Natural killer cell treated with Interleukin-12 subunit alpha and Interleukin-12 subunit beta and Interleukin-15 and Interleukin-18, amount 100 ng/mL, for 72 hours (primary cell): ENCODE measurements at places on chromosomes 1 and 21. TPM values are rescaled to one million over a fixed set of nuclear protein-coding genes. Genes with fewer than 3 reads are reported as not detected.

DNA sequence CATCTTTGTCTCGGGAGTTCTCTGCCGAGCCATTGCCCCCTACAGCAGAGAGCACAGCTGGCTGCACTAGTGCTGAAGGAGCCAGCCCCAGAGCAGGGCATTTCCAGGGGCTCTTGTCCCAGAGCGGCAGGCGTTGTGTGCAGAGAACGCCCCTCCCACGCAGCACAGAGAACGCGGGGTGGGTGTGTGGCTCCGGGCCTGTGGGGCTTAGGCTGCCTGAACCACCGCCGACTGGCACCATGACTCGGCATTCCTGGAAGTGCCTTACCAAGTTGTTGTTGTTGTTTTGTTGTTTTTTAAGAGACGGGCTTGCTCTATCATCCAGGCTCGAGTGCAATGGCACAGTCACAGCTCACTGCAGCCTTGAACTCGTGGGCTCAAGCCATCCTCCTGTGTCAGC lies 15.8 kb upstream of the DIP2A start:
- no peak for DNase-seq

DNA sequence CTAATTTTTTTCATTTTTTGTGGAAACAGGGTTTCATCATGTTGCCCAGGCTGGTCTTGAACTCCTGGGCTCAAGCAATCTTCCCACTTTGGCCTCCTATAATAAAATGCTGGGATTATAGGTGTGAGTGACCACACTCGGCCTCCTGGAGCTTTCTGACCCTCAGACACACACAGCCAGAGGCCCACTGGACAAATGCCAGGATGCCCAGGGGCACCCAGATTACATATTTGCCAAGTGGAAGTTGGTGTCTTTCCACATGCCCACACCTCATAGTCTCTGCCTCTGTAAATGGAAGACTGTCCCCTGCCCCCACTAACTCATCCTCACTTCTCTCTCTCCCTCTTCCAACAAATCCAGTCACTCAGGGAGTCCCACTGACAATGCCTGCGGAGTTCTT lies 63.4 kb upstream of the LRP8 start:
- DNase-seq: no peak

- DNase-seq: no peak
These were observed 199.1 kb upstream of the TMPRSS15 start for GRCh38 chr21:18602711-18603110.

The WNT3A gene
- total RNA-seq: not detected

- DNase-seq: no peak
These were observed 81.2 kb upstream of the RAB3GAP2 start for GRCh38 chr1:220353229-220354012.

The ZMYND12 gene
- not detected for total RNA-seq

The EPHA10 gene
- total RNA-seq: not detected

The APCS gene
- not detected for total RNA-seq

DNA sequence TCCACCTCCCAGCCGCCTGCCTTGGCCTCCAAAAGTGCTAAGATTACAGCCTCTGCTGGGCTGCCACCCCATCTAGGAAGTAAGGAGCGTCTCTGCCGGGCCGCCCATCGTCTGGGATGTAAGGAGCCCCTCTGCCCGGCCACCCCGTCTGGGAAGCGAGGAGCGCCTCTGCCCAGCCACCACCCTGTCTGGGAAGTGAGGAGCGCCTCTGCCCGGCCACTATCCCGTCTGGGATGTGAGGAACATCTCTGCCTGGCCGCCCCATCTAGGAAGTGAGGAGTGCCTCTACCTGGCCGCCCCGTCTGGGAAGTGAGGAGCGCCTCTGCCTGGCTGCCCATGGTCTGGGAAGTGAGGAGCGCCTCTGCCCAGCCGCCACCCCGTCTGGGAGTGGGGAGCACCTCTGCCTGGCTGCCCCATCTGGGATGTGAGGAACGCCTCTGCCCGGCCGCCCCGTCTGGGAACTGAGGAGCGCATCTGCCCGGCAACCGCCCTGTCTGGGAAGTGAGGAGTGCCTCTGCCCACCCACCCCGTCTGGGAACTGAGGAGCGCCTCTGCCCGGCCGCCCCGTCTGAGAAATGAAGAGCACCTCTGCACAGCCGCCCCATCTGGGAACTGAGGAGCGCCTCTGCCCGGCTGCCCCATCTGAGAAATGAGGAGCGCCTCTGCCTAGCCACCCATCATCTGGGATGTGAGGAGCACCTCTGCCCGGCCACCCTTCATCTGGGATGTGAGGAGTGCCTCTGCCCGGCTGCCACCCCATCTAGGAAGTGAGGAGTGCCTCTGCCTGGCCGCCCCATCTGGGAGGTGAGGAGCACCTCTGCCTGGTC lies 137.8 kb upstream of the PALMD start:
- no peak for DNase-seq

DNA sequence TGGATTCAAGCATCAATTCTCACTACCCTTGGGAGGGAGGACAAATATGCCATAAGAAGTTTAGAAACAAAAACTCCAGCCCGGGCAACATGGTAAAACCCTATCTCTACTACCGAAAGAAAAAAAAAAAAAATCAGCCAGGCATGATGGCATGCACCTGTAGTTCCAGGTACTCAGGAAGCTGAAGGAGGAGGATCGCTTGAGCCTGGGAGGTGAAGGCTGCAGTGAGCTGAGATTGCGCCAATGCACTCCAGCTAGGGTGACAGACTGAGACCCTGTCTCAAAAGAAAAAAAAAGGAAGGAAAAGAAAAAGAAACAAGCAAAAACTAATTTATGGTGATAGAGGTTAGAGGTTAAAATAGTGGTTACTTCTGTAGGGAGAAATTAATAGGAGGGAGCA lies 9.6 kb downstream of the ZNF644 start:
- no peak for DNase-seq

- DNase-seq: no peak
These were observed 49.9 kb downstream of the WNT2B start for GRCh38 chr1:112558634-112559033.

DNA sequence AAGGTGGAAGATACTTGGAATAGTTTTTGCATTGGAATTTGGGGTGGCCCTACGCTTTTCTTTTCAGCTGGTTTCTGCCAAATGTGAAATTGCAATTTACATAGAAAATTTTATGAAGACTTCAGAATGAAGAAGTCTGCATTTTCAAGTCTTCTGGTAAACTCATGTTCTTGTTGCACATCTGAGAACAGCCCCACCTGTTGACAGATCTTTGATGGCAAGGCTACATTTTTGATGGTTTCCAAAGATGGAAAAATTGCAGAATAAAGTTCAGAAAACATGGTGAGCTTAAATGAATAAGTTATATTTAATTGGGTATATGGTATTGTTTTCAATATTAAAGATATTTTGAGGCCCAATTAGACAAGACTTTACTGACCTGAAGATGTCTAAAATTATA lies 25.4 kb downstream of the OLFM3 start:
- DNase-seq: no peak
